Heart right ventricle (tissue), 16 donors: ENCODE measurements at places on chromosomes 12 and 14.

GRCh38 chr14:102748806-102749205 lies 28.4 kb upstream of the TRAF3 start:
- no peak for DNase-seq

DNA sequence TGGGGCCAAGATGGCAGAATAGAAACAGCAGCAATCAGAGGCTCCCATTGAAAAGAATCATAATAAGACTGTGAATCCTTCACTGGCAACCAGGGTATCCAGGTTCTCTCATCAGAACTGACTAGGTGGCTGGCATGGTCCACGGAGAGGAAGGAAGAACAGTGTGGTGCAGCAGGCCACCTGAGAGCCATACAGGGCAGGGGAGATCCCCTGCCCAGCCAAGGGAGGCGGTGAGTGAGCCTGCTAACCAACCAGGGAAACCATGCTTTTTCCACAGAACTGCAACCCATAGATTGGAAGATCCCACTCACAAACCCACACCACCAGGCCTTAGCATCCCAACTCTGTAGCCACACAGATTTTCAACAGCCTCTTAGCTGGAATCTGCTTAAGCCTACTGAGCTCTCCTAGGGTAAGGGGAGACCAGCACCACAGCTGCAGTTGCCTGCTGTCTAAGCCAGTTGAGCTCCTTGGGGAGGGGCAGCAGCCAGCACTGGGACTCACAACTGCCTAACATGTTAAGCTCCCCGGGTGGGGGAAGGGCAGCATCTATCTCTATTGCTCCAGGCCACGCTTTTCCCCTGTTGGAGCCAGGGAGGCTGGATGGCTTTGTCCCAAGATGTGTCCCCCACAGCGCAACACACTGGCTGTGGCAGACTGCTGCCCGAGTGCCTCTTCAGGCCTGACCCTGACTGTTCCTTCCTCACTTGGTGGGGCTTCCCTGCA lies 342.6 kb upstream of the CCDC196 start:
- DNase-seq, result no peak

DNA sequence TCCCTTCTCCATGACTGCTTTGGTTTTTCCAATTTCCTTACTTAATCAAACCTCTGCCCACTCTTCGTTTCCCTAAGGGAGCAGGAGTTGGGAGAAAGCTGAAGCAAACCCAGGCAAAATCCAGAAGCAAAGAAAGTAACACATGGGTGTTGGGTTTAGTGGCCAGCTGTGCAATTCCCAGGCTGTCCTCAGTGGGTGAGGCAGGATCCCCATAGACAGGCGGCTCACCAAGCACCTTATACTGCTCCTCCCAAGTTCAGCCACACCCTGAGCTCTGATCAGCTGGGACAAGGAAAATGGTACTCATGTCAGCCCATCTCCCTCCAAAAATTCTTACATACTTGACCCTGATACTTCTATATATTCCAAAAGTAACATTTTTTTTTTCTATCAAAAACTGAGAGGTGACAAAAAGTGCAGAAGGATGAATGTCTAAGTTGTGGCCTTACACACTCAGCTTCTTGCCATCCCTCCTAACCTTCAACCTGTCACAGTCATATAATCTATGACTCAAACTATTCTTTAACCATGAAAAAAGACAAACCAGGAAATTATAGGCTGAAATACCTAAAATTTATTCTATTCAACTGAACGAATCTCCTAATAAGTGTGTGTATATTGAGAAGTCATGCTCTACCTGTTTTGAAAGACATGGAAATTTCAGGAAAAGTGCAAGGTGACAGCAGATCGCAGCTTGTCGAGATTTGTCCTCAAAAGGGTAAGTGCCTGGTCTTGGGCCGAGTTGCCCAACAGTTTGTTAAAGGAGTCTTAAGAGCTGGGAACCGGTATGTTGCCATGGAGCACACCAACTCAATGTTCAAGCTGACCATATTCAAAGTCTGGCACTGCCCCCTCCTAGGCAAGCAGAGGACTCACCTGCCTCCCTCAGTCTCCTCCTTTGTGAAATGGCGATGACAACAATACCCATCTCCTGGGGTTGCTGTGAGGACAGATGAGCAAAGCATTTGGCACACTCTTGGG lies 17.6 kb upstream of the ZFP36L1 start:
- no peak for DNase-seq

DNA sequence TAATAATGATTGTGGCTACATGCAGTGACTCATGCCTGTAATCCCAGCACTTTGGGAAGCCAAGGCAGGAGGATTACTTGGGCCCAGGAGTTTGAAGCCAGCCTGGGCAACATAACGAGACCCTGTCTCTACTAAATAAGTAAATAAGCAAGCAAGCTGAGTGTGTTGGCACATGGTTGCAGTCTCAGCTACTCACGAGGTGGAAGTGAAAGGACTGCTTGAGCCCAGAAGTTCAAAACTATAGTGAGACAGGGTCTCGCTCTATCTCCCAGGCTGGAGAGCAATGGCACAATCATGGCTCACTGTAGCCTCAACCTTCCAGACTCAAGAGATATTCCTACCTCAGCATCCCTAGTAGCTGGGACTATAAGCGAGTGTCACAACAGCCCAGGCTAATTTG lies 64.7 kb downstream of the RPS6KA5 start:
- no peak for DNase-seq

DNA sequence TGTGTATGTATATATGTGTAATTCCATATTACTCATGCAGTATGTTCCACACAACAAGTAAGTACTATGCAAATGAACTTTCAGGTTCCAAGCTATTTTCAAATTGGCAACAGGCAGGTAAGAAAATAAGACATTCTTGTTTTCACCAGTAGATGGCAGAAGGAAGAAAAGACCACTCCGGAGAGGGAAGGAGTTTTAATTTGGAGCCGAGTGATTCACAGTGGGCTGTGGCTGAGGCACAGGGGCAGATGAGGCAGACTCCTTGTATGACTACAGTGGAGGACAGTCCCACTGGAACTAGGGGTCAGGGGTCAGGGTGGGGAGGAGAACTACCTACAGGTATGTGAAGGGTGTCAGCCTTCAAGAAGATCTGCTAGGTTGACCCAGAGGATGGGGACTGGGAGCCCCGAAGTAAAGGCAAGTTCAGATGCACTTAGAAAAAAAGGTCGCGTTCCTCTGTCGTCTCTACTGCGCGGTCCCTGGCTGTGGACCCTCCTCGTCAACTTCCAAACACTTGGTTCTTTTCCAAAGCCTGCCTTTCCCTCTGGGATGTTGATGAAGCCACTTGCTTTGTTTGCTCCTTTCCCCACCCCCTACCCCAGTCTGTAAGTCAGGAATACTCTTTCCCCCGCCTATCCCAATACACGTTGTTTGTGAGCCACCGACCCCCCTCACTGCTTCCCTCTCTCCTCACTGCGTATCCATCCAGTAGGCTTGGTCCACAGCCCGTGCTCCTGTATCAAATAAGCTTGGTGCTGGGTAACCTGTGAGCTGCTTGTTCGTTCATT lies 24.1 kb downstream of the DDX47 start:
- peak; percentile 12 for DNase-seq

- DNase-seq, result no peak
Measured at GRCh38 chr14:104792945-104793702, 2.4 kb downstream of the AKT1 start.

- no peak for DNase-seq
Measured at GRCh38 chr12:114691763-114692185, 7.8 kb upstream of the TBX3 start.

DNA sequence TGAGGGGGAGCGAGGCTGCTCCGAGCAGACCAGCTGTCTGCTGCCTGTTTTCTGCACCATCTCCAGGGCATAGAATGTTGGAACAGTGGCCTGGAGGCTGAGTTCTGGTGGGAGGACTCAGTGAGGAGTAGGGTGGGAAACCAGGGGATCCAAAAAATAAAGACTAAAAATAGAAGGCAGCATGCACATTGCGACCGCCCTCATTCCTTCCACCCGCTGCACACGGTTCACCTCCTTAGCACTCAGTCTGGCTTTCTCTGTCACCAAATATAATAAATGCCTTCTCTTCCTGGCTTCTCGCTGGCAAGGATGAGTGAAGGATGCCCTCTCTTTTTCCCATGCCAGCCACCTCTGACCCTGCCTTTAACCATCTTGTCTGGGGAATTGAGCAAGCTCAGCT lies 146.2 kb downstream of the AACS start:
- DNase-seq, result no peak

GRCh38 chr12:64780531-64781279 lies 21.5 kb upstream of the GNS start:
- peak; percentile 20 for DNase-seq

DNA sequence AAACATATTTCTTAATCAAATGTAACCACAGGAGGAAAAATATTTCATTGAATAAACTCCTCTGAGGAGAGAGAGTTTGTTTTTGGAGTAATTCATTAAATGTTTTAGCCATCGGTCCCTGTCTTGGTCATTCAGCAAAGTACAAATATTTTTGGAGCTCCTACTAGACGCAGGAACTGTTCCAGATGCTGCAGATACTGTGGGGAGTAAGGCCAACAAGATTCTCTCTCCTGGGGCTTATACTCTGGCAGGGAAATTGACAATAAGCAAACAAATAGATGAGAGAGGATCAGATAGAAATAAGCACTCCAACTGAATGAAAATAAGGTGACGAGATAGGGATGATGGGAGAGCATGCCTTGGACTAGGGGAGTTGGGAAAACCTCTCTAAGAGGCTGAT lies 264.1 kb downstream of the TTC8 start:
- no peak for DNase-seq

DNA sequence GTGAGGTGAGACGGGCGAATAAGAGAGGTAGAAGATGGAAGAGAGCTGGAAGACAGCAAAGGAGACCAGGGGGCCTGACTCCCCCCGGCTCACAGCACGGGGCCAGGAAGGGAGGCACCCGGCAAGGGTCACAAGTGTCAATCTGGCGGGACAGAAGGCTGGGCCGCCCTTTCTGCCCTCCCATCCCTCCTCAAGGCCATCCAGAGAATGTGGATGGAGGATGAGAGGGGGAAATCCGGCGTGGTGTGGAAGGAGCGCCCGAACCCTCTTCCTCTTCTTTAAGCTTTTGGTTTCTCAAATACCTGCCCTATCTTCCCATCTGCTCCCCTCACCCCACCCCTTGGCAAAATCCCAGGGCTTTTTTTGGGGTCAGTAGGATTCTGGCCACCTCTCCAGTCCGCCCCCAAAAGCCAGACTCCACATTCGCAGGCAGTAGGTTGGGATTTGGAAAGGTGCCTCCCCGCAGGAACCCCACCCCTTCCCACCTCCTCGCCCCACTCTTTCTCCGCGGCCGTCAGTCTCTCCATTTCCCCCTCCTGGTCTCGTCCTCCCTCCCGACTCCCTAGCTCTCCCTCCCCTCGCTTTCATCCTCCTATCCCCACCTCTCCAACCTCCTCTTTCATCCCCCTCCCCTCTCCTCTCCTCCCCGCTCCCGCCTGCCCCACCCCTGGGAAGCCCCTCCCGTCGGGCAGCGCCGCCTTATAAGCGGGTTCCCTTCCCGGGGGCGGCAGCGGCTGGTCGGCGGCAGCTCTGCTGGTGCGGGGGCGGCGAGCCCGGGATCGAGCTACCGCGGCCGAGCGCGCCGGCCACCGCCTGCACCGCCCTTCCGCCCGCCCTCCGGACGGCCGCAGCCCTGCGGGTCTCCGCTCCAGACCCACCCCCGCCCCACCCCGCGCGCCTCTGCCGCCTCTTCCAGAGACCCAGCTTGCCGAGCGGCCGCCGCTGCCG lies at the start of gene PTMS:
TSS of gene PTMS (plus strand) at position 730 of the 948 bp plus-strand sequence. CDS start 343 bp downstream, outside the sequence.
- DNase-seq, result peak; percentile 89

- DNase-seq, result no peak
Measured at GRCh38 chr12:9948606-9949296, 16.6 kb upstream of the CLEC2A start.

DNA sequence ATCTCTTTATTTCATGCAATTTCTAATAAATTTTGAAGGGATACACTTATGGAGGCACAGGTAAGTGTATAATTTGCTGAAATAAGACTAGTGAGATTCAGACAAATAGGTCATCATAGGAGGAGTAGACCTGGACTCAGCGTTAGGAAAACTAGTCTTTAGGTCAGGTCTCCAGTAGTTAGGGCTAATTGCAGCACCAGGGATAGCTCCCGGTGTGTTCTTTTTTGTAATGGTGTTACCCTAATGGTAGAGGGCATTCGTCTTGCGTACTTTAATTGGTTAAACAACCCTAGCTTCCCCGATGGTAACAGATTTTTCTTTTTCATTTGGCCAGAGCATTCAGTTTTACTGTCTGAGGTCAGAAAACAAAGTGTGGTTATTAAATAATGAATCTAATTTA lies 64.9 kb downstream of the ARID2 start:
- no peak for DNase-seq

DNA sequence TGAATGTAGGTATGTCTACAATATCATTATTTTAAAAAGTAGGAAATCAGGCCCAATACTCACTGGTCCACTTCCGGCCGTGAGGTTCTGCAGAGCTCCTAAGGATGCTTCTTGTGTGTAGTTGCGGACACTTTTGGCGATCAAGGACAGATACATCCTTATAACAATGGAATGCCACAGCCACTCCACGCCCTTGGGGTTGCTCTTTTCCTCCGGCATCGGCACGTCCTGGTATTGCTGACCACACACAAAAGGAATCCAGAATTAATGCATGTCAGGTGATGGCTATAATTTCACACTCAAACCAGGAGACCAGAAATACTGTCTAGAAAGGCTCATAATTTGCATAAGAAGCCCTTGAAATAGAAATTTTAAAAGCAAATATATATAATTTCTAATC lies 65.6 kb upstream of the YARS2 start:
- no peak for DNase-seq

GRCh38 chr12:10847744-10848143 lies 1.5 kb downstream of the PRR4 start:
- DNase-seq, result no peak

DNA sequence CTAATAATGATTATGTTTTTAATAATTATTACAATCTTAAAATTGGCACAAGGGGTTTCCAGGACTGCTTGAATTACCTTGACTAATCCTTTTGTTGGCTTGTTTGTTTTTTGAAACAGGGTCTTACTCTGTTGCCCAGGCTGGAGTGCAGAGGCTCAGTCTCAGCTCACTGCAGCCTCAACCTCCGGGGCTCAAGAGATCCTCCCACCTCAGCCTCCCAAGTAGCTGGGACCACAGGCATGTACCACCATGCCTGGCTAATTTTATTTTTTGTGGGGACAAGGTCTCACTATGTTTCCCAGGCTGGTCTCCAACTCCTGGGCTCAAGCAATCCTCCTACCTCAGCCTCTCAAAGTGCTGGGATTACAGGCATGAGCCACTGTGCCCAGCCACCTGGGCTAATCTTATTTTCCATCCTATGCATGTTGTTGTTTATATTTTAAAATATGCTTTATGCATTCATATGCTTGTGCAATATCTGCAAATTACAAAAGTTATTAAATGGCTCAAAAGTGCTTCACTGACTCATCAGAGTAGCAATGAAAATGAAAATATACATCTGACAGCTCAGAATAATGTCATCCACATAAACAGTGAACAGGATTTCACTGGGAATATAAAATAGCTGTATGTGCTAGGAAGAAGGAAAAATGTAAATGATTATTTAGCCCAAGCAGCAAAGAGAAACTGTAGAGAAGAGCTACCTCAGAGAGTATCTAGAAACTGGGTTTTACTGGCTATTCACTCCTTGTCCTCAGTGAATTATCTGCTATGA lies 24.8 kb upstream of the PLEKHG6 start:
- no peak for DNase-seq

GRCh38 chr14:69395929-69396328 lies 2.2 kb downstream of the ERH start:
- no peak for DNase-seq
